ENCODE measurements at places on chromosomes 12 and 14.
A peak's percentile ranks its signal among the peaks of the same experiment; 100 is the strongest.

DNA sequence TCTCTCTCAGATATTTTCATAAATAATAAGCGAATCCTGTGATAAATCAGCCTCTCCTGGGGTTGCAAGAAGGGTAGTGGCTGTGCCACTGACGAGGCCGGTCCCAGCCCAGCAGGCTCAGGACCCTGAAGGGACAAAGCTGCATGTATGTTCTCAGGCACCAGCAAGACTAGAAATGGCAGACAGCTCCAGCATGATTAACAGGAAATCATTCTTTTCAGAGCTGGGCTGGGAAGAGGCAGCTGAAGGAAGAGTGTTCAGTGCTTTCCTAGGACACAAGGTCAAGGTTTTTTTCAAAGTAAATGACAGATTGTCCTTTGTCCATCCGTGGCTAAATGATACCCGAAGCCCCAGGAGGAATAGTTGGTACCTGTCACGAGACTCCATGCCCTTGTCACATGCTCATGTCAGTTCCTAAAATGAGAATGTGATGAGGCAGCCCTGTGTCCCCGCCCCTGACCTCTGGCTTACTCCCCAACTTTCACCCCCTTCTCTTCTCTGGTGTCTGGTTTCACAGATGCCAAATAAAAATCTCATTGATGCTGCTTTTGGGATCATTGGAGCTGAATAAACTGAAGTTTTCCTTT, 65.1 kb downstream of the PPP1R36 start:
- DNase-seq: no peak

DNA sequence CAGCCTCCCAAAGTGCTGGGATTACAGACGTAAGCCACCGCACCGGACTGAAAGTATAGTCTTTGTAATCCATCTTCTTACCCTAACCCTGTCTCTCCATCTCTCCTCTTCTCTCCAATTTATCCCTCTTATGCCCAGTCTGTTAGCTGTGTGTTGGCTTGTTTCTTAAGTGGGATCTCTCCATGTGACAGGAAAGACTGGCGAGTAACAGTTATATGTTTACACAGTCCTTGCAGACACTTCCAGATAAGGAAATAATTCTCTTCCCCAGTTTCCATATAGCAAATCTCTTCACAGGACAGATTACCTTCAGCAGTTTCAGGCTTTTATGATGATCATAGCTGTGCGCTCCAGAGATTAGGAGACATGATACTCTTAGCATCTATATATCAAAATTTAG, 16.0 kb upstream of the DIP2B start:
- no peak for DNase-seq

- no peak for DNase-seq
Measured at GRCh38 chr12:51162217-51162616, 10.7 kb downstream of the TFCP2 start.

GRCh38 chr14:88225721-88226120, 97.3 kb downstream of the KCNK10 start:
- no peak for DNase-seq

GRCh38 chr12:101459642-101460346, 15.3 kb upstream of the SPIC start:
- DNase-seq: no peak

- no peak for DNase-seq
Measured at GRCh38 chr12:128111951-128112350, 155.0 kb upstream of the TMEM132C start.

DNA sequence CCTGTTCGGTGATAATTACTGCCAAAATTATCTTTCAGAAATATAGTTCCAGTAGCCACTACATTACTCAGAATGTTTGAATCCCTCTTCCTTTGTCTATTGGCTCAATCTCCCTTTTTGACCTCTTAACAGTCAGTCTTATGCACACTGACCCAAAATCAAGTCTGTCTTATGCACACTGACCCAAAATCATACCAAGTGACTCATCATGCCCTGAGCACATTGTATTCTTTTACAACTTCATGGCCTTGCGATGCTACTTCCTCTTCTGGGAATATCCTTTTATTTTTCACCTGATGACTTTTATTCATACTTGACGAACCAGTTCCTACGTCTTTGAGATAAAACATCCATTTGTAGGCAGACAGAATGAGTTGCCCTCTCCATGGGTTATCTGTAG, 182.3 kb downstream of the NPAS3 start:
- no peak for DNase-seq

DNA sequence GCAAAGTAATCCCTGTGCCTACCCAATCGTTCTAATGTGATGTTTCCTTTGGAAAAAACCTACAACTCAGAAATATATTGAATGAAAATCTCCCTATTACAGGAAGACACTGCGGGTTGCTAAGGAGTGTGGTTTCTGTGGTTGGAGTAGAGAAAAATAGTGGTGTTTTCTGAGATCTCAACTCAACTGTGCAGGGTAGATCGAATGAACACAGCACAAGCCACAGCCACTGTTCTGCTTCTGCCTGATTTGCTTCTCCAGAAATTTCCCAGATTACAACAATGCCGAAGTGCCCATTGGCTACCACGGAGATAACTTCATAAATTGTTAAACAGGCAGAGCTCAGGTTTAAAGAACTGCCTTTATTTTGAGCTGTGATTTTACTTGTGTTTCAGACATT, 480.4 kb downstream of the DIO2 start:
- DNase-seq: no peak

DNA sequence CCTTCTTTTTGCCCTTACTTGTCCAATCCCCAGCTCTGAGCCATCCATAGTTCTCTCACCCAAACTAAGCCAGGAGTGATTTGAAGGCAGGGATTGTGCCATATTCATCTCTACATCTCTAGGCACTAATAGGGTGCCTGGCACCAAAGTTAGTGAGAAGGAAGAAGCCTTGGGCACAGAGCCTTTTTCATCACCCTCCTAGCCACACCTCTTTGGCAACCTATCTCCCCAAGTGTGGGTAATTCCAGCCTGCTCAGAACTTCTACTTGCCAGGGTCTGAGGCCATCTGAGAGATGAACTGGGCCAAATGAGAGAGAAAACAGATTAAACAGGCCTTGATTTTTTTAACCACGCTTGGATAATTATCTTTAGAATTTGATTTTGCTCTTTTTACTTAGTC, 61.3 kb downstream of the PHLDA1 start:
- no peak for DNase-seq

GRCh38 chr12:95173392-95174251, 43.6 kb downstream of the FGD6 start:
- peak; percentile 85 for DNase-seq

DNA sequence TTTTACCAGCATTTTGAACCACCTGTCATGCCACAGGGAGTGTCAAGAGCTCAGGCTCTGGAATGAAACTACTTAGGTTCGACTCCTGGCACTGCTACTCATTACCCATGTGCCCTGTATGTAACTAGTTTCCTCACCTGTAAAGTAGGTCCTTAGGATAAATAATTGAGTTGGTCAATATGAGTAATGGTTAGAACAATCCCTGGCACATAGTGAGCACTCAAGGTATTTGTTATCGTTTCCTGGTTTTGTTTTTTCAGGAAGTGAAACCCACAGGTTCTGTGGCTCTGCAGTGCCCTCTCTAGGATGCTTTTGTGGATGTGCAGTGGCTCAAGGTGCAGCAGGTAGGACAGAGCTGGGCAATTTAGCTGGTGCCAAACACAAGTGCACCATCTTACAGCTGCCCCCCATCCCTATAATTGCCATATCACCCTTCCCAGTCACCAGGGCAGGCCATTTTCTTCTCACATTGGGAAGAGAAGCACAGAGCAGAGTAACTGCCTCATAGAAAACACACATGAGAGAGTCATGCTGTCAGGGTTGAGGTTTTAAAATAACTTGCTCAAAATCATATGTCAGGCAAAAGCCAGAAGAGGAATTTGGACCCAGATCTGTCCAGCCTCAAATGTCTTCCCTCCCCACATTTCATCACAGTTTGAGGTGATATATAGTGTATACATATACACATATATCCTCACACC, 297.5 kb downstream of the RPAP3 start:
- DNase-seq: no peak

DNA sequence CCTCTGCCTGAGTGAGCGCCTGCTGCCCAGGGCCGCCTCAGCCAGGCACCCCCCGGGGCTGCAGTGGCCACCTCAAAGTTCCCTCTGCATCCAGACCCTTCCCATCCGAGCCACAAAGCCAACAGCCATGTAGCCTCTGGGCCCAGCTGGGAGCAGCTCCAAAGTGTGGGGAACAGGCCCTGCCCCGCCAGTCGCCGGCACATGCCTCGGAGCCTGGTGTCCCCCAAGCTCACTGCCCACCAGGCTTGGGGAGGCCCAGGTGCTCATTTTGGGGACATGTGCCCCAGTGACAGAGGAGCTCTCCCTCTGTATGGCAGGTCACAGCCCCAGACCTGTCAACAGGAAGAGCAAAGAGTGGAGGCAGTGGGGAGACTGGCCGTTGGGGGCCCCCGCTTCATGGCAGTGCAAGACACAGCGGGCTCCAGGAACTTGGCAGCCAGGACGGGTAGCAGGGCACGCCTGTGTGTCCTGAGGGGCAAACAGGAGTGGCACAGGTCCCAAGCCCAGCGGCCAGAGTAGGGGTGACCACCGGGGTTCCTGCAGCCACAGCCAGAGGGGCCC, 29.9 kb downstream of the JAG2 start:
- peak; percentile 41 for DNase-seq

GRCh38 chr12:76375470-76375869, 27.3 kb upstream of the BBS10 start:
- no peak for DNase-seq

DNA sequence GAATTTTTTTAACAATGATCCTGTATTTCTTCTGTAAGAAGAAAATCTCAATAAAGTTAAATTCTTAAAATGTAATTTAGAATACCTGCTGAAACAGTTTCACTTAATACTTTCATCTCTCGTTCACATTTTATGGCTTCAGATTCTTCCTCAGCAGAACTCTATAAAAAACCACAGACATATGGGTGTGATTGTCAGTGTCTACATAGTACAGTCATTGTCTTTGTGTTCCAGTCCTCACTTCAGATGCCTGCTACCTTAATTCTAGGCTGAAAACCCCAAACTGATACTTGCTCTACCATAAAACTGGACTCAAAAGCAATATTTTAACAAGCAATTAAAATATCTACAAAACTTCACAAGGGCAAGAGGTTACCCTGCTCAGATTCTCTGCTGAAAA, 71.8 kb downstream of the DNAI7 start:
- DNase-seq: no peak

- peak; percentile 77 for DNase-seq
Measured at GRCh38 chr14:29927376-29928116, at the start of gene PRKD1. Gene PRKD1, minus strand, starts transcription at chr14:29927847.

- no peak for DNase-seq
Measured at GRCh38 chr12:105836242-105836622, 302.5 kb downstream of the NUAK1 start.

GRCh38 chr14:76837524-76837923, 11.3 kb downstream of the LRRC74A start:
- no peak for DNase-seq

DNA sequence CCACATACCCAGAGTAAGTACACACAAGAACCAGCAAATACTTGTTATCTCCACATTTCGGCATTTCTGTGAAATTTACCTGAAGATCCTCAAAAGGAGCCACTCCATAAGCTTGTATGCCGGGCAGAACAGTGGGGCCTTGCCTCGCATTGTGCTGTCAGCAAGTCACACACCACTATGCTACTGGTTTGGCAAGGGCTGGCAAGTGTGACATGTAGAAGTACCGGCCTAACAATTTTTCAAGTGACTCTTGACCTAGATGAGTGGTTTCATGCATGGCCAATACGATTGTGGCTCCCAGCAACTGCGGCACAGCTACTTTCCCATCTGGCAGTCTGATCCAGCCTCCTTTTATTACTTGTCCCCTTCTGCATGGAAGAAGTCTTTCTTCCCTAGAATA, 69.8 kb downstream of the GAS2L3 start:
- no peak for DNase-seq

DNA sequence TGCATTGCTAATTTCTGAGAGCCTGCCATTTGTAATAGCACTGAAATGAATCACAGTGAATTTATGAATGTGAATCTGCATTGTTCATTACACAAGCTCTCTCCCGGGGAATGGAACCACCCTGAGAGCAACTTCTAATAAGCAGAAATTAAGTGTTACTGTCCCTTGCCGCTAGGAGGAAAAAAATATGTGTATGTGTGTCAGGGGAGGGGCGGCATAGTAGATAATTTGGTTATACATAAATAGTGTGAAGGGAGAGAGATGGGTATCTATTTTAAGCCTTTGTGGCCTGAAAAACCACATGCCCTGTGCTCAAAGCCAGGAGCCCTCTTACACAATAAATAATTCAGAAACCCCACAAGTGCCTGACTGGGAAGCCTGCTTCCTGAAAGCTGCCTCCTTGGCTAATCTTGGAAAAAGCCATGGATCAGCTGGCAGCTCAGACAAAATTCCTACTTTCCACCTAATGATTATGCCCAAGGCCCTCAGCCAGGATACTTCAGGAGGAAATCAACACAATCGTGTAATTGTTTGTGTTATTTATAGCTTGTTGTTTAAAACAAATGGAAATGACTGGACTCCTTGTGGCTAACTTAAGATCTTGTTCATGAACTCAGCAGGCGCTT, 366.2 kb upstream of the KITLG start:
- peak; percentile 53 for DNase-seq

DNA sequence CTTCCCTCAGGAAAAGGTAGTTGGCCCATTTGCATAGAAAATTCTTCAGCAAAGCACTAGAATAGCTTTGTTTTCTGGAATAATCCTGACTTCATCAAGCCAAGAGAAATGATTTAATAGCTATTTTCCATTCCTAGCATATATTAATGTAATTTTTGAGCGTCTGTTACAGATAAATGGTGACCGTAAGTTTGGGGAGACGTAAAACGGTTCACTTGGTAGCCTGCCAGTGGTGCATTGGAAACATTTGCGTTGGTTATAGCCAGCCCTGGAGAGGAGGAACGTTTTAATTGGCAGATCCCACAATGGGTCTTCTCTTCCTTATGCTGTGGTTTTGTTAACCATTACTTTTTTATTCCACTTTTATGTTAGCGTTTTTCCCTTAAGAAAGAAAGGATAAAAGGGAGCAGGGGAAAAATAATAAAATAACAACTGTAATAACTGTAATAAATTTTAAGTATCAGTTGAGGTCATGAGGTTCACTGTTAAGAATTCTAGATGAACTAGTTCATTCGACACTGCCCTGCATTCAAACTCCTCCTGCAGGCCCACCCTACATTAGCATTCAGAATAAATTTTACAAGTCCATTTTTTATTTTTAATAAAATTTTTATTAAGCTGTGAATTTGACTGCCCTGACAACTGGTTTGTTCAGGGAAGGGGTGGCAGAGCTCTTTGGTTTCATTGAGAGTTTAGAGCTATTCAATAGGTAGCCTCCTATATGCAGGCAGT, 300.7 kb downstream of the ERC1 start:
- DNase-seq: no peak

GRCh38 chr12:89980236-89980635, 271.6 kb upstream of the ATP2B1 start:
- no peak for DNase-seq

- DNase-seq: no peak
Measured at GRCh38 chr12:121762269-121762668, 31.2 kb downstream of the RHOF start.

GRCh38 chr14:23379366-23380196, 2.7 kb downstream of the CMTM5 start:
- peak; percentile 79 for DNase-seq

GRCh38 chr12:130504110-130504839, 166.6 kb downstream of the PIWIL1 start:
- no peak for DNase-seq

Measured in sciatic nerve (tissue), 2 donors.